ENCODE measurements at places on chromosomes 12 and 14.

- DNase-seq, result no peak
These were observed 75.8 kb downstream of the GLT1D1 start for GRCh38 chr12:128929057-128929456.

- no peak for DNase-seq
These were observed 104.8 kb downstream of the KIF26A start for GRCh38 chr14:104243200-104243599.

DNA sequence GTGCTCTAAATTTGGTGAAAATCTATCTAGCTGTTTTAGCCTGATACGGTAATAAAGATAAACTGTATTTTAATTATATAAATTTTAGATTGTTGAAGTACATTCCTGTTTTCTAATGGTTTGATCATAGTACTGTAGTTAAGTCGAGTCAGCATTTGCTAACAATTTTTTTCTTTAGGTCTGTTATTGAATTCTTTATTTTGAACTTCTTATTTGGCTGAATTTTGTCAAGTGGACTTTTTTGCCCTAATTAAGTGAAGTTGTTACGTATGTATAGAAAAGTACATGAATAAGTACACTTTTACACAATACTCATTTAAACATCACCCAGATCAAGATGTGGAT lies 66.8 kb downstream of the VRK1 start:
- DNase-seq, result no peak

GRCh38 chr12:111453071-111453989 lies 47.6 kb downstream of the SH2B3 start:
- no peak for DNase-seq

- no peak for DNase-seq
These were observed 578 bp downstream of the PPP1R13B start for GRCh38 chr14:103846543-103847450.

- DNase-seq, result no peak
These were observed 59.1 kb upstream of the AMN start for GRCh38 chr14:102863381-102863780.

- no peak for DNase-seq
These were observed 17.6 kb upstream of the RASSF8 start for GRCh38 chr12:25940886-25941285.

- DNase-seq, result no peak
These were observed 153.8 kb upstream of the KRR1 start for GRCh38 chr12:75665216-75665615.

DNA sequence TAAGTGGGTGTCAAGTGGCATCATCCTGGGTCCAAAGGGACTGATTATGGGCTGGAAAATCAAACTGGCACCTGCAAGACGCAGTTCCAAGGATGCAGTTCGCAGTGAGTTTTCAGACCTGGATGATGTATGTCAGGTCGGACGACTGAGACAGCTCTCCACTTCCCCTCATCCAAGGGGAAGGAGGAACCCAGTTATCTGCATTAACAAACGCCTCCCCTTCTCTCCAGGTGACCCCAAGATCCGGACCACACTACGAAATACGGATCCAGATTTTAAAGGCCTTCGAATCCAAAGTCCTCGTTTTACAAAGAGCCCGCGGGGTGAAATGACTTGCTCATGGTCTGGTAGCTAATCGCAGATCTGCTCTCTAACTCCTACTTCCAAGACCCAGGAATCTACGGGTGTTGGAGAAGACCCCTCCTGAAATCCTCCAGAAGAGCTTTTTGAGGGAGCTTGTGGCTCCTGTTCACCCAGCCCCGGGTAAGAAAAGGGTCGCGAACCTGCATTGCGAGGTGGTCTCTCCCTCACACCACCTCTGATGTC lies 460 bp upstream of the SYNE2 start:
- DNase-seq, result no peak

GRCh38 chr14:100679707-100680438 lies 46.8 kb upstream of the DLK1 start:
- DNase-seq, result no peak

GRCh38 chr12:13950502-13950901 lies 30.9 kb downstream of the GRIN2B start:
- DNase-seq, result no peak

DNA sequence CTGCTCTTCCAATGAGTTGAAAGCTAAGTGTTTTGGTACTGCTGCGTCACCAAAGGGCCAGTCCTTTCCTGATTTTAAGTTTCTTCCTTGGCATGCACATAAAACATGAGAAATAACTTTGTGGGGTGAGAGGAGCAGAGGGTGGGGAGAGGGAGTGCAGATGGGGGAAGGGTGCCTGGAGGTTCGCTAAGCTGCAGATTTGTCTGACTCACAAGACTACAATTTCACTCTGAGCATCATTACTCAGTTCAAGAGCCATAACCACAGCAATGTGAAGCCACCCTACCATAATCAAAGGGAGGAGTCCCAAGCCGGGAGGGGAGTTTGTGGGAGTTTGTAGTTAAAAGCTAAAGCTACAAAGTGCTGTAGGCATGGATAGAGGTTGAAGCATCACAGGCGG lies 136.1 kb downstream of the ANO2 start:
- DNase-seq, result no peak

GRCh38 chr12:93127582-93128331 lies 198.7 kb upstream of the EEA1 start:
- no peak for DNase-seq

- no peak for DNase-seq
These were observed 87.8 kb upstream of the ZFP36L1 start for GRCh38 chr14:68880581-68881105.

GRCh38 chr14:51121096-51121495 lies 26.2 kb upstream of the TRIM9 start:
- no peak for DNase-seq

- no peak for DNase-seq
These were observed 10.7 kb downstream of the CCND2 start for GRCh38 chr12:4284306-4284705.

GRCh38 chr12:75488553-75488952 lies 8.0 kb downstream of the GLIPR1 start:
- no peak for DNase-seq

DNA sequence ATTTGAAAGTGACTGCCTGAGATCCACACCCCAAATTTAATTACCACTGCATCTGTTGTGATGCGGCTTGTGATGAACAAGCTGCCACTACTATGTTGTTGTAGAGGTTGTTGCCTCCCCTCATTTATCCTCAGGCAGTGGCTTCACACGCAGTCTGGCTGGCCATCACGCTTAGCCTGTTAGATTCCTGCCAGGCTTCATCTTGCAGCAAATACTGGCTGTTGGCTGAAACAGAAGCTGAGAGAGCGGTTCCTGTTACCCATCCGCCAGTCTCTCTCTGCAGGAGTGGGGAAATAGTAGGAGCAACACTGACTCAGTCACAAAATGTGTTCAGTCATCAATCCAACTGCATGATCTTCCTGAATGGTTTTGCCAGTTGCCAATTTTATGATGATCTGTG lies 934.4 kb downstream of the FLRT2 start:
- no peak for DNase-seq

GRCh38 chr14:91125271-91125660 lies 11.4 kb downstream of the DGLUCY start:
- DNase-seq, result no peak

- DNase-seq, result no peak
These were observed 551 bp downstream of the RAP1B start for GRCh38 chr12:68611094-68611805.

GRCh38 chr12:3698218-3698974 lies 54.5 kb downstream of the CRACR2A start:
- no peak for DNase-seq

DNA sequence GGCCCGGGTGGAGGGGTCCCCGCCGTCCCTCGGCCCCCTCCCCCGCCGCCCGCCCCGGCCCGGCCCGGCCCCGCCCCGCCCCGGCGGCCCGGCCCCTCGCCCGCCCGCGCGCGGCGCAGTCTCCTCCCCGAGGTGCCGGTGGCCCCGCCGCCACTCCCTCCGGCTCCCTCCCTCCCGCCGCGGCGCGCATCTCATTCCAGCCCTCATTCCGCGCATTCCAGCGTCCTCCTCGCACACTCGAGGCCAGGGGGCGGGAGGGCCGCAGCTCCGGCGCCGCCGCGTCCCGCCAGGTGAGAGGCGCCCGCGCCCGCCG lies at the start of gene TEAD4:
TEAD4 (plus strand) TSS at position 206 of the 313 bp plus-strand sequence.
- no peak for DNase-seq

- DNase-seq, result no peak
These were observed 5.0 kb upstream of the CSRP2 start for GRCh38 chr12:76883811-76884210.

GRCh38 chr12:127280393-127281275 lies 986.3 kb upstream of the TMEM132C start:
- DNase-seq, result no peak

GRCh38 chr14:86055512-86056075 lies 525.6 kb downstream of the FLRT2 start:
- DNase-seq, result no peak

DNA sequence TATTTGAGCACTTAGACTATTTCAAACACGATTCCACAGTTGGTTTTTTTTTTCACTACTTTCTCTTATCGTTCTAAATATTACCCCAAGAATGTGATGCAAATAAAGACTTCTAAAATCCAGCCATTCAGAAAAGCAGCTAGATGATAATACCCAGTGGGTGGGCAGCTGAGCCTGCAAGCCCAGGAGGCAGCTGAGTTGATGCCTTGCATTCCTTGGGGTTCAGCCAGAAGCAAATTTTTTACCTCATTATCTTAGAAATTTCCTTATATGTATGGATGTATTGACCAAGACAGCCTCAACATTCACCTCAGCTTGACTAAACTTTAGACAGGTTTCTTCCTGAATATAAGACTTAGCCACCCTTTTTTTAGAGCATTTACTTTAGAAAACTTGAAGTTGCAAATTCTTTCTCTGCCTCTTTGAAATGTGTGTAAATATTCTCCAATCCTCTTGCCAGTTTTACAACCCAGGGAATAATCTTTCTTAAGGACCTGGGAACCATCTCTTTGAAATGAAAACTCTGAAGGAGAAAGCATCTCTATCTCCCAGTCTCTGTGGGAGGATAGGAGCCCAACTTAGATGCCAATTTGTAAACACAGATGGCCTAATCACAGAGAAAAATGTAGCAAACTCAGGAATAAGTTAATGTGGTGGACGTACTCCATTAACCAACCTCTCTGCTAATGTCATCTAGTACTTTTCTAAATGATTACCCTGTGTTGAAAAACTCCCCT lies 52.2 kb upstream of the ANP32D start:
- no peak for DNase-seq

DNA sequence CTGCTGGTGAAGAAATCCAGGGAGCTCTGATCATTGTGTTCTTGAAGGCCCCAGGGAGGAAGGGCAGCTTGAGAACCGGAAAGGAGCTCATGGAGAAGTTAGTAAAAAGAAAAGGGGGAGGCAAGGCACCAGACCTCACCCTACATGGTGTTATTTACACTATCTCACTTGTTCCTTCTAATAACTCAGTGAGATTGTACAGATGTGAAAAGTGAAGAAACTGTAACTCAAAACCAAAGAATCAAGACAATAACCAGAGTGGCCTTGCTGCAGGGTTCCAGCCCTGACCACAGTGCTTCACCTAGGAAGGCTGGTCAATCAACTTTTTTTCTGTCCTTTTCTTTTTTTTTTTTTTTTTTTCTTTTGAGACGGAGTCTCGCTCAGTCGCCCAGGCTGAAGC lies 353.6 kb downstream of the TMTC2 start:
- no peak for DNase-seq

- DNase-seq, result no peak
These were observed 22.7 kb upstream of the EID3 start for GRCh38 chr12:104280717-104281458.

DNA sequence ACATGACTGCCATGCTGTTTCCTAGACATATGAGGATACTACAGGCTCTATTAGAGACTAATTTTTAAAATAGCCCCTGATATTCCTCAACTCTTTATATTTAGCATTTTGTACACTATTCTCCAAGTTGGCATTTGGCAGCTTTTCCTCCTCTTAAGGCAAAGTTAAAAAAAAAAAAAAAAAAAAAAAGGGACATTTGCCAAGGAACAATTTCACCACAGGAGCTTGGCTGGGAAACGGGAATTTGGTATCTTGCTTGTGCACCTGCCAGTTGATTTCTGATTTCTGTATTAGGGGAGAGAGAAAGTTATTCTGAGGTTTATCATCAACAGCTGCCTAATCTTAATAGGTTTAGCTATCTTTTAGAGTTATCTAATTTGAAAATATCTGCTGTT lies 87.2 kb downstream of the CAND1 start:
- no peak for DNase-seq

DNA sequence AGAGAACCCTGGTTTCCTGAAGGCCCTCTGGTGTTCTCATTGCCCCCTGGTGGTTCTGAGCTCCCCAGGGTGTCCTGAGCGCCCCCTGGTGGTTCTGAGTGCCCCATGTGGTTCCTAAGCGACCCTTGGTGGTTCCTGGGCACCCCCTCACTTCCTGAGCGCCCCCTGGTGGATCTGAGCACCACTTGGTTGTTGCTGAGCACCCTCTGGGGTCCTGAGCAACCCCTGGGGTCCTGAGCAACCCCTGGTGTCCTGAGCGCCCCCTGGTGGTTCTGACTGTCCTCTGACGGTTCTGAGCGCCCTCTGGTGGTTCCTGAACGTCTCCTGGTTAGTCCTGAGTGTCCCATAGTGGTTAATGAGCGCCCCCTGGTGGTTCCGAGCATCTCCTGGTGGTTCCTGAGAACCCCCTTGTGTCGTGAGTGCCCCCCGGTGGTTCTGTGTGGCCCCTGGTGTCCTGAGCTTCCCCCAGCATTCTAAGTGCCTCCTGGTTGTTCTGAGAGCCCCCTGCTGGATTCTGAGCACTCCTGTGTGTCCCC lies 568.3 kb downstream of the TMEM121 start:
- no peak for DNase-seq

DNA sequence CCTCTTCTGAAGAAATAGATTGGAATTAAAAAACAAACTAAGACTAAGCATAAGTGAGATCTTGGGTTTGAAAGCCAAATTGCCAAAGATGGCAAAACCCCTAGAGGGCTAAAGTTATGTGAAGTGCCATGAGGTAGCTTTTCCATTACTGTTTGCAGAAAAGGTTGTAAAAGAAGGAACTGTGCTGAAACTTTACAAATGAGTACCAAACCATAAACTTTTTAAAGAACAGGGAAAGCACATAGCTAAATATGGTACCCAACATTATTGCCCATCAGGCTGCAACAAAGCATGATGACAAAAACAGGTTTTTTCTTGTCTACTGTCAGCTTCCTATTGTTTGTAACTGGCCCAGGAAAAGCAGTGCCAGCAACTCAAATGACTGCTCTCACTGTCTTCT lies 224.2 kb downstream of the RAD51B start:
- no peak for DNase-seq

GRCh38 chr14:95256776-95257060 lies 63.0 kb downstream of the CLMN start:
- no peak for DNase-seq

DNA sequence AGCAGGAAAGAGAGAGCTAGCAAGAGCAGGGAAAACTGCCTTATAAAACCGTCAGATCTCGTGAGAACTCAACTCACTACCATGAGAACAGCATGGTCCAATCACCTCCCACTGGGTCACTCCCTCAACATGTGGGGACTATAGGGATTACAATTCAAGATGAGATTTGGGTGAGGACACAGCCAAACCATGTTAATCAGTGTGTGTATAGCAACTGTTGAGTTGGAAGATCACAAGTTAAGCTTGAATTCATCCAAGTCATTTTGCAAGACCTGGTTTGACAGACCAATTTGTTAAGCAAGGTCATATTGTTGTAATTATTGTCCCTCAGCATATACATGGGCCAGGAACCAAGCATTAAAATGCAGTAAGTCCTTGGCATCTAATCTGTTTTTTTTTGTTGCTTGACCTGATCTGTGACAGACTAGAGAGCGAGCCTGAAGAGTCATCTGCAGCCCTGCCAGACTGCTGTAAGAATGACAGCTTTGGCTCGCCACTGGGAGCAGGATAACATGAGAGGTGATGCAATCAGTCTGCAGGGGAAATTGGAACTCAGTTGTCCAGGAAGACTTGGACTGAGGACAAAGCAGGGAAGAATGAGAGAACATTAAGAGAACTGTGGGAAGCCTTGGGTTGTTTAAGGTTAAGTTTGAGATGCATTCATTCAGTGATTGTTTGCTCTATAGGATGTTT lies 297.6 kb upstream of the SEL1L start:
- no peak for DNase-seq
